ENCODE measurements at places on chromosomes 4 and X. TPM values are rescaled to one million over a fixed set of nuclear protein-coding genes. Genes with fewer than 3 reads are reported as not detected.
A peak's percentile ranks its signal among the peaks of the same experiment; 100 is the strongest.

- H3K36me3 ChIP-seq, result no peaks in the 10 kb centered on the region
- no peak overlapping the region for H3K27ac ChIP-seq
- H3K4me3 ChIP-seq, result no peak overlapping the region
- H3K27me3 ChIP-seq, result no peaks in the 10 kb centered on the region
- no peaks in the 10 kb centered on the region for H3K4me1 ChIP-seq
These were observed 98.2 kb downstream of the GRIA3 start for GRCh38 chrX:123282241-123282640.

DNA sequence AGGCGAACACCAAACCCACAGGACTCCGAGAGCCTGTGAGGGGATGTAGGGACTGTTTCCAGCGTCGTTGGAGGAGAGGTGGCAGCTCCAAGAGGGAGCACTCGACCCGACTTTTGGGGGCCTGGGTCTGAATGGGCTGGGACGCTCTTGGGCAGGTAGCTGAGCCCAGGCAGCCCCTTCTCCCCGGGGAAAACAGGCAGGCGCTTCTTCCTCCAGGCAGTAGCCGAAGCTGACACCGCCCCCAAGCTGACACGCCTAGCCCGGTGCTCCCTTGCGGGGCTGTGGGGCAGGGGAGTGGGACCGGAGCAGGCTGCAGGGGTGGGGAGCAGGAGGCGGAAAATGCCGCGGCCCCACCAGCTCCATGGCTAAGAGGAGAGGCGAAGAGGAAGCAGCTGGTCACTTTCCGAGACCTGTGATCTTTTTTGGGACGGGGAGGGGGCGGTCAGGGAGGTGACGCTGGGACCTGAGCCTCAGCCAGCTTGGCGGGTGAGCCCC lies 4.2 kb downstream of the NKX1-1 start:
- no peak for DNase-seq
- H3K36me3 ChIP-seq, result no peaks in the 10 kb centered on the region
- H3K4me3 ChIP-seq, result no peak overlapping the region

DNA sequence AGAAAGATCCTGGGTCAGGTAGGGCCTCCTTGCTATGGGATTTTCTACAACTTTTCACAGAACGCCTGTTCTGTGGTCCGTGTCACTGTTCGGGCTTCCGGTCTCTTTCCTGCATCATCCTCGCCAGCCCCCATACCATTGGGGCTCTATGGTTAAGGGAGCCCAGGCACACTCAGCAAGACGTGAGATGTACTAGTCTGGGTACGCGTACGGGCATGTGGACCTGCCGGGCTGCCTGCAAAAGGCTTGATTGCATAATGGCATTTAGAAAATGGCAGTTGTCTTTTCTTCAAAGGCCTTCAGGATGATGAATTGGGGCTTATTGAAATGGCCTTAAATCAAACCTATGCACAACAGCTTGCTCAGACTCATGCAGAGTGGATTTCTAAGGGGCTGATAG lies 86.7 kb downstream of the CNGA2 start:
- no peak overlapping the region for H3K27ac ChIP-seq
- H3K36me3 ChIP-seq, result no peaks in the 10 kb centered on the region
- no peak overlapping the region for H3K4me3 ChIP-seq
- no peaks in the 10 kb centered on the region for H3K27me3 ChIP-seq
- H3K4me1 ChIP-seq, result no peaks in the 10 kb centered on the region

DNA sequence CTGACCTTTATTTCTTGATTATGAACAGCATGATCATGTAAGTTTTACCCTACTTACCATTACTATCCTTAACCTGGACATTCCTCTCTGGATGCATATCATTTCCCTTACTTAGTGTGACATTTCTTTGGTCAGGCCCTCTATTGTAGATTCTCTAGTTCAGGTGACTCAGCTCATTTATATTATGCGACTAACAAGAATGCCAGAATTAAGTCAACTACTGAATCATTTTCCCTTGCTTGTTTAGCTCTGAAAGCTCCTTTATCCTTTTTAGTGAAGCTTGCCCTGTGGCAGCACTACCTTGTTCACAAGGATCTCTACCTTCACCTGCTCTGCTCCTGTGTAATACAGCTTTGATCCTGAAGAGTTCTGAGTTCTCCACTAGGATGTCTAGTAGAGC lies 15.1 kb upstream of the UGT2B17 start:
- H3K36me3 ChIP-seq, result no peaks in the 10 kb centered on the region
- H3K27ac ChIP-seq, result no peak overlapping the region
- no peaks in the 10 kb centered on the region for H3K27me3 ChIP-seq
- no peaks in the 10 kb centered on the region for H3K4me1 ChIP-seq

GRCh38 chr4:81353861-81354260 lies 117.8 kb downstream of the RASGEF1B start:
- no peak overlapping the region for H3K27ac ChIP-seq
- no peaks in the 10 kb centered on the region for H3K27me3 ChIP-seq
- no peaks in the 10 kb centered on the region for H3K36me3 ChIP-seq
- no peaks in the 10 kb centered on the region for H3K4me1 ChIP-seq
- no peak for DNase-seq

DNA sequence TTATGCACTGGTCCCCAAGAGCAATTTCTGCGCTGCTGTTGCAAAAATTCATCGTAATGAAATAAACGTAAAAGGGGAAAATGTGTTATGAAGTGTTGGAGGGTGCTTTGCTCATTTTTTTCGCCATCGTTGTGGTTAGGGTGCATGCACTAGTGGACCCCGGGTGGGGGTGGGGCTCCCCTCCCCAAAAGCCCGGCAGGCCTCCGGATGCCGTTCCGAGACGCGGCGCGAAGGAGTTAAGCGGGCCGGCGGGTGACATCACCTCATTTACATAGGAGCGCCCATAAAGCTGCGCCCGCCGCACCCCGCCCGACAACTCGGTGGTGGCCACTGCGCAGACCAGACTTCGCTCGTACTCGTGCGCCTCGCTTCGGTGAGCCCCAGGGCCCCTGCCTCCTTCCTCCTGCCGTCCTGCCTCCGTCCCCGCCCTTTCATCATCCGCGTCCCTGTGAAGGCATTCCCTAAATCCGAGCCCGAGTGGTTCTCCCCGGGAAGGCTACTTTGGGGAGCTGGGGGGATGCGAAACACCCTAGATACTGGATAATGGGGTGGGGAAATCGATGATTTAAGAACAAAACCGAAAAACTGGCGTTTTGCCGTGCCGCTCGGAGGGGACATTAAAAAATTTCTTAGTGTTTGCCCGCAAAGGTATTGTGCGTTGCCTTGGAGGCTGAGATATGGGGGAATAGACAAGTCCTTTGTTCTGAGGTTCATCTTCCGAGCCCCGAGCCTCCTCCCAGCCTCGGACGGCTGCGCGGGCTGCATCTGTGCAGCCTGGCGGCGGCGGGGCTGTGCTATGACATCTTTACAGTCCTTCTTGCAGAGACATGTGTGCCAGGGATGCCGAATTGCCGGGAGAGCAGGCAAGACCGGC lies at the start of gene TMSB4X:
Gene TMSB4X (plus strand): TSS at position 315 of the 874 bp plus-strand sequence.
- peaks cover 19% of the 10 kb centered on the region for H3K36me3 ChIP-seq
- H3K27ac ChIP-seq, result peak within 1 kb of the TSS; percentile 86
- peak within 1 kb of the TSS; percentile 93 for H3K4me3 ChIP-seq

GRCh38 chrX:23900220-23900797 lies 7.4 kb downstream of the APOO start:
- no peak for DNase-seq
- H3K27ac ChIP-seq, result no peak overlapping the region
- peaks cover 9% of the 10 kb centered on the region for H3K4me1 ChIP-seq
- H3K36me3 ChIP-seq, result no peaks in the 10 kb centered on the region
- no peaks in the 10 kb centered on the region for H3K27me3 ChIP-seq

DNA sequence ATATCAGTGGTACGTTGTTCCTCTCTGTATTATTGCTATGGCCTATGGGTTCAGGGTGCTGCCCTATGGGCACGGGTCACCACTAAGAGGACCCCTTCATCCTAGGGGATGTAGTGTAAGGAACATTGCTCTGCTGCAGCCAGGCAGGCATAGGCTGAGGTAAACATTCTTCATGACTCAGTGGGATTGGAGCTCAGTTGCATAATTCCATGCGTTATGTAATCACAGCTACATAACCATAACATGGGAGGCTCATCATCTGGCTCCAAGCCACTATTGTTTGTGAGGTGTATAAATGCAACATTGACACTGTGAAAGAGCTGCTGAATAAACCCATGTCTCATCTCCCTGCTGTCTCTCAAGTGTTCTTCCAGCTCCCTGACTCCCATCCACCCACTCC lies 375.2 kb downstream of the MAGEE1 start:
- H3K27me3 ChIP-seq, result no peaks in the 10 kb centered on the region
- H3K36me3 ChIP-seq, result no peaks in the 10 kb centered on the region
- H3K27ac ChIP-seq, result no peak overlapping the region
- no peak overlapping the region for H3K4me3 ChIP-seq

DNA sequence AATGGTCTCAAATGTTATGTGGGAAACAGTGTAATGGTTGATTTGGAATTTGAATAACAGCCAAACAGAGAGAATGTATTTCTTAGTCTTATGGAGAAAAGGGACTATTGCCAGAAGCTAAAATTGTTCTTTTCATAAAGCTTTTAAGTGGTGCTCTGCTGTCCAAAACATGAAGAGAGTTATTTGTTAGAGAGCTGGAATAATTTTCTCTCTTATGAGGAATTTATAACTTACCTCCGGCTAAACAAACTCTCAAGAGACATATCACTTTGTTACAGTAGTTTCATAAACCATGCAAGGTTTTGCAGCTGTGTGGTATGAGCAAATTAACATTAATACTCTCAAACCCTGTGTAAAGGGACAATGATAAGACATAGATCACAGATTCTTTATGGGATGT lies 28.6 kb downstream of the SULT1B1 start:
- H3K4me1 ChIP-seq, result no peaks in the 10 kb centered on the region
- H3K36me3 ChIP-seq, result no peaks in the 10 kb centered on the region
- H3K27me3 ChIP-seq, result no peaks in the 10 kb centered on the region
- no peak overlapping the region for H3K27ac ChIP-seq

DNA sequence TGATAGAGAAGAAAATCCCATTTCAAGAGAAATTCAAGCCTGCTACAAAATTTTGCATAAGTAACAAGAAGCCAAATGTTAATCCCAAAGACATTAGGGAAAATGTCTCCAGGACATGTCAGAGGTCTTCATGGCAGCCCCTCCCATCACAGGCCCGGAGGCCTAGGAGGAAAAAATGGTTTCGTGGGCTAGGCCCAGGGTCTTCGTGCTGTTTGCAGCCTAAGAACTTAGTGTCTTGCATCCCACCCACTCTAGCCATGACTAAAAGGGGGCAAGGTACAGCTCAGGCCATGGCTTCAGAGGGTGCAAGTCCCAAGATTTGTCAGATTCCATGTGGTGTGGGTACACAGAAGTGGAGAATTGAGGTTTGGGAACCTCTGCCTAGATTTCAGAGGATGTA lies 57.8 kb upstream of the TAPT1 start:
- H3K36me3 ChIP-seq, result no peaks in the 10 kb centered on the region
- no peaks in the 10 kb centered on the region for H3K4me1 ChIP-seq
- H3K27me3 ChIP-seq, result no peaks in the 10 kb centered on the region
- no peak for DNase-seq
- no peak overlapping the region for H3K4me3 ChIP-seq
- no peak overlapping the region for H3K27ac ChIP-seq

DNA sequence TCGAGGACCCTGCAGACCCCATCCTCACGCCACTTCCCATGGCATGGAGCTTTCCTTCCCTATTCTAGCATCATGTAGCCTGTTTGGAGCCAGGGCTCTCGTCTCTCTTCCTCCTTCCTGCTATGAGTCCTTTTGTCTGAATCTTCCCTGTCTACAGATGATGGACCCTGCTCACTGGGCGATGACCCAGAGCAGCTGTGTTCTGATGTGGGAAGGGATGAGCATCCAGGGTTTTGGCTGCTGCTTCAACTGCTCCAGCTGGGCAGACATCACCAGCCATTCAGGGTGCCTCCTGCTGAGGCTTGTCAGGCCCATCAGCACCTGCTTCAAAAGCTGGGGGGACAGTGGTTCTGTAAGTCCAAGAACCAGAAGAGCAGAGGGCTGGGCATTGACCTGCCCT lies 3.2 kb upstream of the CCKAR start:
- no peak for DNase-seq
- peaks cover 5% of the 10 kb centered on the region for H3K27me3 ChIP-seq
- no peaks in the 10 kb centered on the region for H3K36me3 ChIP-seq
- H3K4me3 ChIP-seq, result no peak overlapping the region
- no peaks in the 10 kb centered on the region for H3K4me1 ChIP-seq

DNA sequence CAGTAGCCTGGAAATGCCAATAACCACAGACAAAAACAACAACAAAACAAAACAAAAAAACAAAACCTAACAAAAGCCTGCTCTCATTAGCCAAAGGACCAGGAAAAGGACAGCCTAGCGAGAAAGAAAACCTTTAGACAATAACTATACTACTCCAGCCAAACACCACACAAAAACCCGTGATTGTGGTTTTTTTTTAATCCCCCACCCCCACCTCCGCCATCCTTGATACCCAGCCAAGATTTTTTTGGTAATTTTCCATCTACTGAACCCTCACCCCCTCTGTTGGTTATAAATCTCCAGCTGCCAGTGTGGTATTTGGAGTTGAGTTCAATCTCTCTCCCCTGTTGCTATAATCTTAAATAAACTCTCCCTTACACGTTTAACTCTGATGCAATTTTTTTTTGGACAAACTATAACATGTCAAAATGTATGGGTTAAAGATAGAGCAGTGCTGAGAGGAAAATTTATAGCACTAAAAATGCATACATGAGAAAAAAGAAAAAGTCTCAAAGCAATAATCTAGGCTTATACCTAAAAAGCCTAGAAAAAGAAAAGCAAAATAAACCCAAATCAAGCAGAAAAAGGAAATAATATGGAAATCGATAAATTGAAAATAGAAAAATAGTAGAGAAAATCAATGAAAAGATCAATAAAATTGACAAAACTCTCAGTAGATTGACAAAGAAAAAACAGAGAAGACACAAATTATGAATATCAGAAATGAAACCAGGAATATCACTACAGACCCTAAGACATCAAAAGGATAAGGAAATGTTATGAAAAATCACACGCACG lies 83.7 kb downstream of the NAT8L start:
- H3K36me3 ChIP-seq, result no peaks in the 10 kb centered on the region
- H3K4me3 ChIP-seq, result no peak overlapping the region
- H3K4me1 ChIP-seq, result no peaks in the 10 kb centered on the region
- H3K27ac ChIP-seq, result no peak overlapping the region
- no peak for DNase-seq
- H3K27me3 ChIP-seq, result no peaks in the 10 kb centered on the region

Gene HSFX1
- total RNA-seq, result 2.9 TPM

Gene TTC29
- total RNA-seq, result not detected

Gene GAB3
- 16.5 TPM for total RNA-seq

Gene KDR
- total RNA-seq, result not detected

Gene THOC2
- total RNA-seq, result 113 TPM

Gene INTU
- not detected for total RNA-seq

Gene ANTXR2
- total RNA-seq, result 68.8 TPM

Gene NCBP2L
- total RNA-seq, result not detected

Gene CSN1S1
- not detected for total RNA-seq
